Stimulated activated CD8-positive, alpha-beta memory T cell treated with anti-CD3 and anti-CD28 coated beads, Interleukin-4, amount 100 ng/mL, for 1 hour (primary cell): ENCODE measurements at places on chromosomes 13 and 19.

GRCh38 chr13:33276570-33276969, 9.0 kb downstream of the STARD13 start:
- DNase-seq, result no peak

- DNase-seq, result no peak
Observed at GRCh38 chr13:110137680-110138009, 169.3 kb downstream of the COL4A1 start.

GRCh38 chr13:91722267-91722884, 324.0 kb downstream of the GPC5 start:
- DNase-seq, result no peak

GRCh38 chr13:62357887-62358645, 942.4 kb upstream of the PCDH20 start:
- DNase-seq, result no peak

DNA sequence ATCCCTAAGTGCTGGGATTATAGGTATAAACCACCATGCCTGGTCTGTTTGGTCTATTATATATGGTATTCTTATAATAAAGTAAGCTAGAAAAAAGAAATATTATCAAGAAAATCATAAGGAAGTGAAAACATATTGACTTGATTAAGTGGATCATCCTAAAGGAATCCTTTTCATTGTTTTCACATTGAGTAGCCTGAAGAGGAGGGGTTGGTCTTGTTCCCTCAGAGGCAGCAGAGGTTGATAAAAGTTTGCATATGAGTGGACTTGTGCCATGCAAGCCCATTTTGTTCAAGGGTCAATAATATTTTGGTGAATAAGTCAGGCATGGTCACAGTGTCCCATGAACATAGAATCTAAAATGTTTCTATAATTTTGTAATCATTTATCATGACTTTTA, 52.7 kb downstream of the ZNF627 start:
- no peak for DNase-seq

DNA sequence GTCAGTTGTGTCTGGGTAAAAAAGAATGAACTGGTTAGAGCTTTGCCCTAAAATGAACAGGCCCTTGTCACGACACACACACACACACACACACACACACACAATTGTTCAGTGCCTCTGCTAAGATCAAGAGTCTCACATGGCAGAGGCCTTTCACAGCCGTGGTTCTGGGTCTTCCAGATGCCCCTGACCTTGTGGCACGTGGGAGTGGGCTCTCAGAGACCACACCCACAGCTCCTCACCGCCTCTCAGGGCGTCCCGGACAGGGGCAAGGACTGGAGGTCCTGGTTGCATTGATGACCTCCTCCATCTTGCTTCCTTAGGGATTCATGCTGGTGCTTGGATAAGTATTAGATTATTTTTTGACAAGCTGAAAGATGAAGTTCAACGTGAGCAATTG, 101.0 kb downstream of the HSPH1 start:
- DNase-seq, result no peak

GRCh38 chr13:42967660-42968059, 24.4 kb downstream of the EPSTI1 start:
- DNase-seq, result no peak

GRCh38 chr13:75325711-75326110, 156.3 kb downstream of the TBC1D4 start:
- no peak for DNase-seq

- DNase-seq, result no peak
Observed at GRCh38 chr13:46183018-46183946, 1.3 kb upstream of the LCP1 start.

GRCh38 chr19:677201-677600, 1.0 kb downstream of the FSTL3 start:
- DNase-seq, result no peak

- no peak for DNase-seq
Observed at GRCh38 chr13:29810145-29810742, 40.2 kb downstream of the UBL3 start.

DNA sequence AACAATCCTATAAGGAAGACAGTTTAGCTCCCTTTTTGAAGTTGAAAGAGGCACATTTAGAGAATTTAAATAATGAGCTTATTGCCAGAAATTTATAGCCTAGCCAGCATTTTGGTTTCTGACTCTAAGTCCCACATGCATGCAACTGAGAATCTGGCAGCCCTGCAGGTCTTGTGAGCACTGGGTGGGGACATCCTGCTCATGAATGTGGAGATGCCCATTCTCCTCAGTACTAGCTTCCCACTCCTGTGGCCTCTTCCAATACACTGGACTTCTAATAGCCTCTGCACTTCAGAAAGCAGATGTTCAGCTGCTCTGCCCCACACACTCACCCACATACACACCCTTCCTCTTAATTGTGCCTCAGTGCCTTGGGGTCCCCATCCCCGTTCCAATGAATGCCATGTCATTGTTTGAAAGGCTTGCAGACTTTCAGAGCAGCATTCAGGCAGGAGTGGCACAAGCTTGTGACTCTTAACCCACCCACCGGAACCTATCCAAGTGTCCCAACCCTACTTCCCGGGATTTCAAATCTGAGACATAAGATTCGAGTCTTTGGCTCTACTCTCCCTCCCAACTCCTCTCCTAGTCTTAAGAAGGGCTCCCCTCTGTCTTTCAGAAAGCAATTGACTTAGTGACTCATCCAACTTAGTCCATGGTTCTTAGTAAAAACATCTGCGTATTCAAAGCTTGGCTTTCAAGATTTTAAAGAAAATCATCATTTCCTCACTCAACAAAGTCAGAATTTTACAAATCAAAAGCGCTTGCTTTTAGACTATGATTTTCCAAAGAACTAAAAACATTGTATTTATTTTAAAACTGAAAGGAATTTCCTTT, 80.0 kb upstream of the FREM2 start:
- no peak for DNase-seq

DNA sequence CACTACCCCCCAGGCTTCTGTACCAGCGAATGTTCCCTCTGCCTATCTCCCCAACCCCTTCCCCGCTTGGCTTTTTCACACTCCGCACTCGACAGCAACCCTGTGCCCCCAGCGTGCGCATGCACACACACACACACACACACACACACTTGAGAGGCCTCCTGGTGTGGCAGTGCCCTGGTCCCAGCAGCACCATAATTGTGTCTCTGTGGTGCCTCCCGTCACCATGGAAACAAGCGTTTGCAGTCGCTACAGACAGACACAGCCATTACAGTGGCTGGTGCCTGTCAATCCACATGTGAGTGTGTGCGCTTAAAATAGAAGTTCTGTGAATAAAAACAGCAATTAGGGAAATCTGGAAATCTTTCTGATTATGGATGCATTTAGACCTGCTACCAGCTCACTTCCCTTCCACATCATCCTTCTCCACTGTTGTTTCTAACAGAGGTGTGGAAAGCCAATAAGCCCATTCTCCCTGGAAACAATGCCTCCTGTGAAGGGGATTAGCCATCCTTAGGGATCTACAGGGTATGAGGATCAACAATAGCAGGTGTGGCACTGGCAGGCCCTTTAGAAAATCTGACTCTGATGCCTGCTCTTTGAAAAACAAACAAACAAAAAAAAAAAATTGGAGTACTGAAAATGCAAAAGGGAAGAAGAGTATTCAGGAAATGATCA, 146.3 kb downstream of the DCLK1 start:
- DNase-seq, result no peak

DNA sequence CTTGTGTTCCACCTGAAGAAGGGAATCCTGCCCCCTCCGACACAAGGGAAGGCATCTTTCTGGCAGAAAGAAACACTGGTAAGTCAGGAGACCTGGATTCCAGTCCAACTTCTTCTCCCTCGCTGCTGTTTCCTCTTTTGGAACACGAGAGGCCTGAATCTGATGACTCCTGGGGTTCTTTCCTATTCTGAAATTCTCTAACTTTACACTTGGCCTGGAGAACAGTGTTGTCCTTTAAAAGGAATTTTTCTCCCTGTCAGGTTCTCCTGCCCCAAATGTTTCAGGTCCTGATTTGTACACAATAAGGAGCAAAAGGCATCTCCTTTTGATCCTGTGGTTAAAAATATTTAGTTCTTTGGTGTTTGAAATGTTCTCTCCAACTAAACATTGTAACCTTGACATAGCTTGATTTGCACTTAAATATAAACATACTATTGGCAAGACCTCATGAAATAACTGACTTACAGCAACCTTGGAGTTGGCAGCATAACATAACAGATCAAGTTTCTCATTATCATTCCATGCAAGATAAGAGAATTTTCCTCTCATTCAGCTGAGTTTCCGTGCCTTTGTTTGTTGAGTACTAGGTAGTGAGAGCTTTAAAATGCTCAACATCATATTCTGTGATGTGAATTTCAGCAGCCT, 244.8 kb downstream of the COG6 start:
- no peak for DNase-seq

DNA sequence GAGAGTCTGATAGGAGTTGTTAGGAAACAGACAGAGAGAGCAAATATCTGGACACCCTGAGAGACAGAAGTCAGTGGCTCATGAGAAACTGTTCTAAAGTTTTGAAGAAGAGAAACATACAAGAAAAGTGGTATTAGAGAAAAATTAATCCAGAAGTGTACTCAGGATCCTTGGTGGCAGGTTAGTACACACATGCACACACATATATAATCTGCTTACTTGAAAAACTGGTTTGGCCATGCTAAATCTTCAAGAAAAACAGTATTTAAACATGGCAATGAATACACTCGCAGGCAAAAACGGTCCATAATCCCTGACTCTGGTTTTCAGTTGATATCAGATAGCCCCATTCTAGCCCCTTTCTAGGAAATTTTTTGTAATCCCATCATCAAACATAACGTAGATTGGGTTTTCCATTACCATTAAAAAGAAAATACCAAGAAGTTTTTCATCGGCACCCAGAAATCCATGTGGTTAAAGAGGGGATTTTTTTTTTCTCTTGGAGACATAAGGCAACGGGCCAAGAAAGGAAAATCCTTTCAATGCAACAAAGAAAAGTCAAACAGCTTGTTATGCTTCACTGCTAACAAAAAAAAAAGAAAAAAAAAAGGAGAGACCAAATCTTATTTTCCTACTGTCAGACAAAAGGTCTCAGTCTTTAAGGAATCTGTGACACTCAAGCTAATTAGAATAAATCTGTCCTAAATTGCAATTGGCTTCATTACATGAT, 178.0 kb upstream of the MIR17HG start:
- DNase-seq, result no peak
